ENCODE measurements at places on chromosomes 1 and 21.

GRCh38 chr1:232751393-232752140, 53.6 kb upstream of the MAP10 start:
- DNase-seq: no peak

- no peak for DNase-seq
Observed at GRCh38 chr1:201692555-201693394, 136.2 kb upstream of the IPO9 start.

- no peak for DNase-seq
Observed at GRCh38 chr1:109783436-109783835, 19.7 kb upstream of the EPS8L3 start.

GRCh38 chr1:218994615-218995014, 179.1 kb upstream of the LYPLAL1 start:
- no peak for DNase-seq

DNA sequence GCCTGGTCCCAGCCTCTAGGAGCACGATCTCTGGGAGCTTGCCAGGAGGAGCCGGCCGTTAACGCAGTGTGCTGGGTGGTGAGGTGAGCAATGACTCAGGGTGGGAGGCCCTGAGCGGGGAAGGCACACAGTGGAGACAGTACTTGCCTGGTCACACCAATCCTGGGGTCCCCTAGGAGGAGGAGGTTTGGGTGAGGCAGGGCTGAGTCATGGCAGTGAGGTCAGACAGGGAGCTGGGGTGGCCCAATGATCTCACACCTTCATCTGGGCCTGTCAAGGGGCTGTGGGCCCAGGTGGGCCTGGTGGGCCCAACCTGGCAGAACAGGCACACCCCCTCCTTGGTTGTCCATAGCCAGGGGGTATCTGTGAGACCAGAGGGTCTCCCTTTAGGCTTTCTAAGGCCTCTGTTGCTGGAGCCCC, 8.6 kb upstream of the EDN2 start:
- DNase-seq: no peak

DNA sequence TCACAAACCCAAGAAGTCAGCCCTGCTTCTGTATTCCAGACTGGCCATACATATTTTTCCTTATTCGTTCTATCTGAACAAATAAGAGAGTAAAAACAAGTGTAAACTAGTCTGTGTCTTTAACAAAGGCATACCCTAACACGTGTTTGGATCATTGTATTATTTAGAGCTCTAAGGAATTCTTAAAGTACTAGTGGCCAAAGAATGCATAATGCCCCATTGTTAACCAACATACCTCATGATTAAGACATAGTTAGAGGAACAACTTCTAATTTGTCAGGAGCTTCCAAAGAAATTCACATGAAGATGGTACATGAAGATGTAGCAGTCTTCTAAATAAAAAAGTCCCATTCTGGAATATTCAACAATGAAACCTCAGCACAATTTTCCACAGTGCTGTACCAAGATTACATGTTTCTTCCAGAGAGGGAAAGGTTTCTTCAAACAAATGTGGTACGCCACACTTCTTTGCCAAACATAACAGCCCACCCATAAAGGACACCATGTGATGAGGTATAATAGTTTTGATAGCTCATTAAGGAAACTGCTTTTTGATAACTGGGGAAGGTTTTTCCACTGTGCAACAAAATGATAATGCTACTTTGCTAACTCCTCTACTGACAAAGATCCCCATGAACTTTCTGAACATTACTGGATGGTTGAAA, 5.0 kb downstream of the PALMD start:
- no peak for DNase-seq

- DNase-seq: no peak
Observed at GRCh38 chr1:9014475-9015375, 11.5 kb downstream of the SLC2A7 start.

DNA sequence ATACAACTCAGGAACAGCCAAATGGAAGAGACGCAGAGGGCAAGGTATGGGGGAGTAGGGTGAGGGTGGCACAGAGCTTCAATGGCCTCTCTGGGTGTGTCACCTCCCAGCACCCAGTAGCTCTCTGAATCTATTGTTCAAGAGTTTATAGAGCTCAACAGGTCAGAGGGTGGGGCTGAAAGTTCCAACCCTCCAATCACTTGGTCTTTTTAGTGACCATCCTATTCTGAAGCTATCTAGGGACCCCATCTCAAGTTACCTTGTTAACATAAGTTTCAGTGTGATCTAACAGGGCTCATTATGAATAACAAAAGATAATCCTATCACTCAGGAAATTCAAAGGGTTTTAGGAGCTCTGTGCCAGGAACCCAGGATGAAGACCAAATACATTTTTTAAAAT, 31.2 kb upstream of the ZNF697 start:
- DNase-seq: no peak

- no peak for DNase-seq
Observed at GRCh38 chr1:228360533-228361313, 45.9 kb downstream of the TRIM11 start.

GRCh38 chr21:36914244-36915013, 52.0 kb downstream of the HLCS start:
- DNase-seq: no peak

DNA sequence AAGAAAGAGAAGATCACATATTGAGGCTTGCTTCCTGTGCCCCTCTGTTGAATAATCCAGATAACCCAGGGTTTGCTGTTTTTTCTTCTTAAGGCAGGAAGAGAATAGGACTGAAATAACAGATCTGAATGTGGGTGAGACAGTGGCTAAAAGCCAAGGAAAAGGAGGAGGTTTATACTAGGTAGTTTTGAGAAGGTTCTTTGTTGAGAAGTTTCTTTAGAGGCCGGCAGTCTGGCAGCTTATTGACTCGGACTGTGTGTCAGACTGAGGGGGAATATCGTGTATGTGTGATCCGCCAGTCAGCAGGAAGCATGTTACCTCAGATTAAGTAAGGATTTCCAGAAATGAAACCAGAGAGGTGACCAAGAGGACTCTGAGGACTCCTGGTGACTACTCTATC, 119.8 kb downstream of the PLA2G4A start:
- DNase-seq: no peak

DNA sequence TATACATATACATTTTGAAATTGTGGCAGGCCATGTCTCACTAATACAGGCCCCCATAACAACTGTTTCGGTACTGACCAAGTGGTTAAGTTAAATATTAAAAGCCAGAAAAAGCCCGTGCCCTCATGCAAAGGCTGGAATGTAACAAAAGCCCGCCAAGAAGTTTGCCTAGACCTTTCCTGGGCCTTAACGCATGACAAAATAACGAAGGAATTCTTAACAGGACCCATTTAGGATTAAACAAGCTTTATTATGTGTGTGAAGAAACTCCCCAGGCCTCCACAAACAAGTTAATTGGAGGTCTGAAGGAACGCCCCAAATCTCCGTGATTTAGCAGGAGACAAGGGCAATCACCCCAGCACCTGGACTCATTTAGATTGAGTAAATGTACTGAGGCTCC, 42.4 kb downstream of the TNFSF4 start:
- no peak for DNase-seq

DNA sequence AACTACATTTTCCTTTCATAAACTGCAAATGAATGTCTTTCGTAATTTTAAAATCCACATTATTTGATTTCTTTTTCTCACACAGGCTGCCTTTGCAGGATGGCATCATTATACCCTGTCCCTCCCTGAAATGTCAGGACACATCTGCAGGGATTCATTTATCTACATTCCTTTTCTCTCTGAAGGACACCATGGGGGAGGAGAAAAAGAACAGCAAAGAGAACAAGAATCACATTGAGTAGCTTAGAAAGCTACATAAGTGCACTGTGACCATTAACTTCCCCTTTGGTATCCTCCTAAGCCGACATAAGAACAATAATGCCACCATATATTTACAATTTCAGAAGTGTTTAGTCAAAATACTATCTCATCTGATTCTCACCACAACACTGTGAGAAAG, 129.5 kb downstream of the PIGK start:
- no peak for DNase-seq

GRCh38 chr1:197399755-197400521, 131.9 kb downstream of the CRB1 start:
- no peak for DNase-seq

DNA sequence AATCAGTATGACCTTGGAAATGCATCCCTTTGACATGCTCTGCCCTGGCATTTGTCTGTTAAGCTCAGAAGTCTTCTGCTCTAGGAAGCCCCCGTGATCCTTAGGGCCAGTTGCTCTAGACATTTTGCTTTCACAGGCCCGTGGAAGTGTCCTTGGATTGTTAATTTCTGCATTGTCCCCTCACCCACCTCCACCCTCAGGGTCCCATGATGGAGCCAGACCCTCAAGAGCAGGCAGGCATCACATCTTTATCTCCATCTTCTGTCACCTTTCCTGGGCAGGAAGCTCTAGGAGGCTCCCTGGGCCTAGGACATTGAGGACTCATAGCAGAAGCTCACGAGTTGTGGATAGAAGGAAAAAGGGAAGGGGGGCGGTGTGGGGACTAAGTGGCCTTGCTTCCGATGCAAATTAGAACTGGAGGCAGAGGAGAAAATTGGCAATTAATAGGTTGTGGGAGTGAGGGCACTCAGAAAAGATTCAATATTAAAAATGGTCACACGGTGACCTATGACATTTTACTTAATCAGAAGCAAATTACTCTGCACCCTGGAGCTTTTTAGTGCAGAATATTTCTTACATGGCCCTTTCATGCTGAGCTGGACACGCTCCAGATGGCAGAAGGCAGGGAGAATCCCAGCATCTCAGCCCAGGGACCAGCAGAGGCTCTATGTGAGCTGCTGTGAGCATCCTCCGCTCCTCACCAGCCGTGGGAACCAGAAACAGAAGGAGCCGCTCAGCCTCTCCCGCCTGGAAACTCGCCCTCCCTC, 185.0 kb downstream of the MATN1 start:
- DNase-seq: no peak

- no peak for DNase-seq
Observed at GRCh38 chr1:54465351-54465811, 59.2 kb upstream of the SSBP3 start.

- DNase-seq: no peak
Observed at GRCh38 chr1:185574139-185574875, 159.9 kb upstream of the HMCN1 start.

GRCh38 chr1:27397749-27398148, 5.3 kb downstream of the GPR3 start:
- no peak for DNase-seq

DNA sequence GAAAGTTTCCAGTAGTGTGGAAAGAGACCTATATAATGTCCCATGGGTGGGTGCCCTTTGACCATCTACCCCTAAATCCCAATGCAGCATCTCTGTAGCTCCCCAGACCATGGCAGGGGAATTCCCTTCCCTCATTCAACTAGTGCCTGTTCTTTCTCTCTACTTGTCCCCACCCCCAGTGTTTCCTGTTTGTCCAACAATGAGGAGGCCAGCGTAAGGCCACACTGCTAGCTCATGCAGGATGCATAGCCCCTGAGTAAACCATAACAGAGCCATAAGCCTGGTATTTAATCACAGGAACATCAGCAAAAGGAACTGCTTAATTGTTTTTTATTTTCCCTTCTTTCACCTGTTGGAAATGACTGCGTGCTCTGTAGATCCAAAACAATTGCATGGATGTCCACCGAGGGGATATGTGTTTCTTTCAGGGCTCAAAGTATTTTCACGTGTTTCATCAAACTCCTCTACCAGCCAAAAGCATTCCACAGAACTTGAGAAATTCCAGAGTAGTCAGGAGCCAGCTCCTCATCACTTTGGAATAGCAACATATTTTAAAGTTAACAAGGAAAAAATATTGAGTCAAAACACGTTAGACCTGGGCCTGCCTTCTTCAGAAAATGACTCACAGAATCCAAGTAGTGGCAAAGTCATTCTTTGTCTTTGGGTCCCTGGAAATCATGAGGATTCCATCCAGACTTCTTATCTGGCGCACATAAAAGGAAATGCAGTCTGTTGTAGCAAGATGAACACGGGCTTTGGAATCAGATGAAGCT, 162.5 kb upstream of the SGIP1 start:
- DNase-seq: no peak

DNA sequence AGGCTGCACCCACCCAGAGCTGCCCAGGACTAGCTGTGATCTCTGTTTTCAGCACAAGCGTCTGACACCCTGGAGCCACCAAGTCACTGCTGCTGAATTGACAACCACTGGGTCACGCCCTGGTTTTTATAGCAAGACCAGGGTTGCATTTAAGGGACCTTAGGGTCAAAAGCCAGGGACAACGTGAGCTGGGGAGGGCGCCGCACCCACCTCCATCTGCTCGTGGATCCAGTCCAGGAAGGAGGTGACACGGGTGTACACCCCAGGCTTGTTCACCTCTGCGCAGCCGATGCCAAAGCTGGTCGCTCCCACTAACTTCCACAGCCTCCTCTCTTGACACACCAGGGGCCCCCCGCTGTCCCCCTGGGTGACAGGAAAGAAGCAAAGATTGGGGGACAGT, 9.2 kb upstream of the TFF1 start:
- no peak for DNase-seq
